Hypothalamus (tissue), 51 donors: ENCODE measurements at places on chromosomes 5 and 9.

GRCh38 chr5:155471027-155471426 lies 457.5 kb downstream of the KIF4B start:
- DNase-seq, result no peak

- no peak for DNase-seq
These were observed 3.7 kb upstream of the MOB3B start for GRCh38 chr9:27533311-27533710.

- no peak for DNase-seq
These were observed 12.3 kb downstream of the ARSB start for GRCh38 chr5:78972654-78973428.

DNA sequence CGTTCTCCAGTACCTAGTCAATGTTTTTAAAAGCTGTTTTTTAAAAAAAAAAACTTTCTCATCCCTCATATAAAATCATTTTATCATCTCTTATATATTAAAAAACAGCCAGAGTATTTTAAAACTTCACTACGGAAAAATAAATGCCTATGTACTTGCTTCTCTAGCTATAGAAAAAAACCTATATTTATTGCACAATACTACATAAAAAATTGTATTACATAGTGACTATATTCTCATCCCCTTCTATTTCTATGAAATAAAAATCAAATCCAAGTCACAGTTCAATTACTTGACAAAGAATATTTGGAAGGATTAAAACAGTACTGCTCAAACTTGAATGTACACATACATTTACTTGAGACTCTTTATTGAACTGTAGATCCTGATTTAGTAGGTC lies 56.7 kb downstream of the RICTOR start:
- no peak for DNase-seq

DNA sequence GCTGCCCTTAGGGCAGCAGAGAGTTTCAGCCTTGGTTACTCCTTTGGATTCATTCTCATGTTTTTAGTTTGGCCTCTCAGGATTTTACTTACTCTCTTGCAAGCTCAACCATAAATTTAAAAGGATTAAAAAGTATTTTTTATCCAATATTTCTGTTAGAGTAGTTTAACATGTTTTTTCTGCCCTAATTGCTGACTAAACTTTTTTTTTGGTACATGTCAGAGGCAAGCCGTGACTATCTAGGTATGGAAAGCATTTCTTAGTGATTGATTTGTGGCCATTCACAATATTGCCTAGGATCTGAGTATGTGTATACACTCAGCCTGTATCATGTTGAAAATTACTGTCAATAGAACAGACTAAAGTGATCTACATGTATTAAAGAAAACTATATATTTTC lies 92.1 kb downstream of the MELK start:
- no peak for DNase-seq

- DNase-seq, result no peak
These were observed 6.6 kb upstream of the UBQLN1 start for GRCh38 chr9:83714329-83714728.

DNA sequence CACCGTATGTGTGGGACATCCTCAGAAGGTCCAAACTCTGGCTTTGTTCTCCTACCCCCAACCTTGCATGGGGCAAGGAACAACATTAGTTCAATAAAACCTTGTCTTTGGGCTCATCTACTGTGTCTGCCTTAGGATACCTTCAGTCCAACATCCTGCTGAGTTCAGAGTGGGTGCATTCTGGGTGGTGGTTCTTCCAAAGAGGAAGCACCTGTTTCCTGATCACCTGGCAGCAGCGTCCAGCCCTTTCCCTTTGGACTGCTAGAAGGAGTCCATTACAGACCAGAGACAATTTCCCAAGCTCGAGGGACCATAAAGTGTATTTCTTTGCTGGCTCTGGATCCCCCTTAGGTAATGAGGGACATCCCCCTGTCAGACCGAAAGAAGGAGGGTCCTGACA lies 154.1 kb downstream of the SEMA6A start:
- DNase-seq, result no peak

DNA sequence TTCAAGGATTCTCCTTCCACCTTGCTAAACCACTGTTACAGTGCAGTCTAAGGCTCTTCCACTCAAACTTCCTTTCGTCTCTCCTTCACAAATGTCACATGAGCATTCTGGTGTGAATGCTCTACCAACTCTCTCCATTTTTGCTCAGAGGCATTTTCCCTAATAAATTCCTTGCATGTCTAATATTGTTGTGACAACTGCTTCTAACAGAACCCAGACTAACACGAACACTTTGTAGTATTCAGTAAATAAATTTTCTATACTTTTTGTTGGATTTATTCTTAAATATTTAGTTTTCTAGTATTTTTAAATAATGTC lies 24.0 kb downstream of the RAPGEF6 start:
- no peak for DNase-seq

DNA sequence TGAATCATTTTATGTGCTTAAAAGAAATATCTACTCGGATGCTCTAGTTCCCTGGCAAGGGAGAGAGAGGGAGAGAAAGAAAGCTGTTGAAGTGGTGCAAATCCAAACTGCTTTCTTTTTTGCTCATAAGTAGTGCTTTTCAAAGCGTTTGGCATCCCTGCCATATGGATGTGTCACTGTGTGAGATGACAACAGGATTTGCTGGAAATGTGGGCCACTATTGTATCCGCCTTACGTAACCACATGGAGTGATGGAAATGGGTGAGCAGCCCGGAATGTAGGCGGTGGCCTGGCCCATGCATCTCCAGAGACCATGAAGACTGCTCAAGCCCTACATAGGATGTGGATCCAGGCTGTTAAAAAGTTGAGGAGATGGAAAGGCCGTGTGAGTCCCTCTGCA lies 30.8 kb downstream of the TJP2 start:
- DNase-seq, result peak; percentile 68

DNA sequence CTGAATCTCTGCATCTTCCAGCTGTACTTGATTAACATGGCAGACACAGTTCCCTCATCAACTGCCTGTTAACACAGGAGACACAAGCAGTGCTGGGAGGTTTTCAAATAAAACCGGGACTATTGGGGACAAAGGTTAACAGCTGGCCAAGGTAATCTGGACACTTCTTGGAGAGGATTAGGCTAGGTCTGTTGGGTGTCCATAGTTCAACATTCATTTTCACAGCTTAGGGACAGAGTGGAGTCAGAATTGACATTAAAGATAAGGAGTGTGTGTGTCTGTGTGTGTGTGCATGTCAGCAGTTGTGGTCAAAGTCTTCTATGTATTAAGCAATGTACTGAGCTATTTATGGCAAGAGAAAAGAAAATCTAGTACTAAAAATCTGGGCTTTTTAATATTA lies 216.2 kb downstream of the MED10 start:
- DNase-seq, result no peak

DNA sequence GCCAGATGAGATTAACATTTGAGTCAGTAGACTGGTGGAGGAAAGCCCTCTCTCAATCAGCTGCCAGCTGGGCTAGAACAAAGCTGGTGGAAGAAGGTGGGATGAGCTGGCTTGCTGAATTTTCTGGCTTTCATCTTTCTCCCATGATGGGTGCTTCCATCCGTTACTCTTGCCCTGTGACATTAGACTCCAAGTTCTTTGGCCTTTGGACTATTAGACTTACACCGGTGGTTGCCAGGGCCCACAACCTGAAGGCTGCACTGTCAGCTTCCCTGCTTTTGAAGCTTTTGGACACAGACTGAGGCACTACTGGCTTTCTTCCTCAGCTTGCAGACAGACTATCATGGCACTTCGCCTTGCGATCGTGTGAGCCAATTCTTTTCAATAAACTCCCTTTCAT lies 642.7 kb downstream of the TAF11L14 start:
- no peak for DNase-seq

- DNase-seq, result no peak
These were observed 421 bp upstream of the DEPDC1B start for GRCh38 chr5:60700416-60700757.

DNA sequence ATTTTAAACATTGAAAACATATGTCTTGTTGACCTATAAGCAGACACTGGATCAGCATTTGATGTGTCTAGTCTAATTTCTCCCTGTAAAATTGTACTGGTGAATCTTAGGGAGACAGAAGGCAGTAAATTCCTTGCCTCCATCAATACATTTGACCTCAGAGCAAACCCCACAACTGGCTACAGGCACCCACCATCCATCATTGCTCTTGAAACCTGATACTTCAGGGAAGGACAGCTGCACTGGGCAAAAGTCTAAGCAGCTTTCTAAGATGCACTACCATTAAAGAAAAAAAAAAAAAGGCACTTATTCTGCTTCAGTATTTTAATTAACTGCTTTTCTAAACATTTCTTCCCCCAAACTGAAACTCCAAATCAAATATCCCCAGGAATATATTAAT lies 1051.3 kb upstream of the DMAC1 start:
- DNase-seq, result no peak

GRCh38 chr5:98769959-98770208 lies 3.6 kb upstream of the RGMB start:
- DNase-seq, result peak; percentile 58

DNA sequence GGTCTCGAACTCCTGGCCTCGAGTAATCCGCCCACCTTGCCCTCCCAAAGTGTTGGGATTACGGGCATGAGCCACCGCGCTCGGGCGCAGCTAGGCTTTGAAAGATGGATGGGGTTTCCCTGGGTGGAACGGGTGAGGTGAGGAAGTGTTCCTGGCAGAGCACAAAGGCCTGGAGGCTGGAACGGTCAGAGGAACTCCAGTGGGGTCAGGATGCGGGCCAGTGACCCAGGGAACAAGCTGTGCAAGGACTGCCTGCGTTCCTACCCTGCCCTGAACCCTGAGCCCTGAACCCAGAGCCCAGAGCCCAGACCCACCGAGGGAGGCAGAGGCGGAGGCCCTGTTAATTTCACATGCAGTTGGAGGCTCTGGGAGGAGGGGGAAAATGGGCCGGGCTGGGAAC lies 23.4 kb downstream of the NCS1 start:
- DNase-seq, result no peak

GRCh38 chr9:109599711-109600110 lies 101.6 kb upstream of the PTPN3 start:
- no peak for DNase-seq

DNA sequence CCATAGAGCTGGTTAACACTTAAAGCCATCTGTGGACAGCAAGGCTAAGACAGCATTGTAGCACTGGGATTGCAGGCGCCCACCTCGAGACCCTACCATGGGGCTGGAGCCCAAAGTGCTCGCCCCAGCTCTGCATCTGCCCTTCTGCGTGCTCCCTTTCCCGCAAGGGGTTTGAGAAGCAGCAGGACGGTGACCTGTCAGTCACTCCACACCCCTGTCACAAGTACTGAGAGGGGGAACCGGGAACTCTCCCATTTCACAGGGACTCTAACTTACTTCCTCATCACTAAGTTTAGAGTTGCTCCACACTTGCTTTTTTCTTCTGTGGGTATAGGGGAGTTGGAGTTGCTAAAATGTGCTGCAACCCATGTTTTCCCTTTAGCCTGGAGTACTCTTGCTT lies 273.2 kb downstream of the SMARCA2 start:
- DNase-seq, result no peak

DNA sequence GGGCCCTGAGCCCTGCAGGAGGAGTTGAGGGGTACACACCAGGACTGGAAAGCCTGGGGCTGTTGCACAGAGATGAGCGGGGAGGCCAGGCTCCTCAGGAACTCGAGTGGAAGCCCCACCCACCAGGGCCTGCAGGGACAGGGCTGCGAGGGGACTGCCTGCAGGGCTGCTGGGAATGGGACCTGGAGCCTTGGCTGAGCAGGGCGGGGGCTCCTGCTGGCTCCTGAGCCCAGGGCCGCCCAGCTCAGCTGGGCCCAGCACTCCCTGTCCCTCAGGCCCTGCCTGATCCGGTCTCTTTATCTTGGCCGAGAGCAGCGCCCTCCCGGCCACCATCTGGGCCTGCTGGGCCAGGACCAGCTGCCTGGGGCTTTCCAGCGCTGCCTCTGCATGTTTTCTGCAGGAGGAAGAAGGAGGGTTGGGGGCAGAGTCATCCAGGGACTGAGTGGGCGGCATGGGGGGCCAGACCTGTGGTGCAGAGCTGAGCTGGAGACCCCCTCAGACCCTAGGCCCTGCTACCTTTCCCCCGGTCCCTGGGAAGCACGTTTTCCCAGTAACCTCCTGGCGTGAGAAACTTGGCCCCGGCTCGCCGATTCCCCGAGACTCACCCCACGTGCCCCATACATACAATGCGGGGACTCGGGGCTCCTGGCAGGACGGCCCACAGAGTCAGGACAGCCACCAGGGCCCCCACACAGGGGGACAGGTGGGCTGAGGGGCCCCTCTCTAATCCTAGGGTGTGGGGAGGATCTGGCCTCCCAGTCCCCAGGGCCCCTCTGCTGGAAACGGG lies 9.4 kb downstream of the LCN12 start:
- peak; percentile 36 for DNase-seq

DNA sequence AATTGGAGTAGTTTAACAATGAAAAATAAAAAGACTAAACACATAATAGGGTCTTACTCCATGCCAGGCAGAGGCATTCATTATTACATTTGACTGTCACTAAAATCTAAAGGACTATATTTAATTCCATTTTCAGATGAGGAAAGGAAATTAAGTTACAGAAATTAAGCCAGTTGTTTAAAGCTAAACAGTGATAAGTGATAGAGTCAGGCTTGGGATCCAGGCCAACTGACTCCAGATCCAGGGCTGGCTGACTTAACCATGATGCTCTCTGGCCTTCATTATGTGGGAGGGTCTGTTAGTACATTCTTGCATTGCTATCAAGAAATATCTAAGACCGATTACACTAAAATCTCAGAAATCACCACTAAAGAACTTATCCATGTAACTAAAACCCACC lies 107.2 kb downstream of the ARHGEF28 start:
- no peak for DNase-seq

DNA sequence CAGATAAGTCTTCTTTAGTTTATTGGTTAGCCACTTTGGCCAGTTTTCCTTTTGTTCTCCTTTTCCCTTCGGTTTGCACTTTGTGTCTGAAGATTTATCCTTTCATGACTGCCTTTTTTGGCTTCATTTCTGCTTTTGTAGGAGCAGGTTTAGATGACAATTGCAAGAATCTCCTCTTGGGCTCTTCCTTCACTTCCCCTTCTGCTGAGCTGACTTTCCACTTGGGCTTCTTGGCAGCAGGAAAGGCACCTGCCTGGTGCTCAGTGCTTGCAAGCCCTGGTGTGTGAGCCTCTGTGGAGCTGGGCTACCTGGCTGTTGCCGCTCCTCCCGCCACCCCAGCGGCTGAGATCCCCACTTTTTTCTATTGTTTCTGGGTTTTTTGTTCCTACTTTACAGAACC lies 7.3 kb downstream of the CCDC112 start:
- no peak for DNase-seq

GRCh38 chr5:95835682-95836385 lies 13.3 kb upstream of the GLRX start:
- no peak for DNase-seq

GRCh38 chr5:95746722-95747679 lies 15.9 kb downstream of the RHOBTB3 start:
- no peak for DNase-seq

GRCh38 chr9:5388026-5388819 lies 48.5 kb upstream of the RLN1 start:
- DNase-seq, result no peak
